Activated CD8-positive, alpha-beta memory T cell treated with anti-CD3 and anti-CD28 coated beads for 48 hours (primary cell): ENCODE measurements at places on chromosomes 7 and 10.
A peak's percentile ranks its signal among the peaks of the same experiment; 100 is the strongest.

DNA sequence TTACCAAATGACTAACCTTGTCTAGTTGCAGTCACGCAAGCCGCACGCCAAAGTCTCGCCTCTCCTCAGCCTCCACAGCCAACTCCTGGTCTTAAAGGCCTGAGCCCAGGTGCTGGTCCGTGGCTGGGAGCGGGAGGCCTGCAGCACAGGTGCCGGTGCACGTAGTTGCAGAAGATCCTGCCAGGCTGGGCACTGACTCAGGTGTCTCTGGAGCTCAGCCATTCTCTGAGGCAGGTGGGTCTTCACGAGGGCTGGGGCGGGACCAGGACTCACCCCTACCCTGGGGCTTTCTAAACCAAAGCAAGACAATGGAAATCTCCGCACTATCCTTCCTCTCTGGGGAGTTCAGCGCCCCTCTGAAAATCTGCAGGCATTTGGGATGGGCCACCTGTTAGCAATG is 216.4 kb downstream of the MLLT10 start:
- DNase-seq: no peak

GRCh38 chr7:119578116-119578515 is 694.9 kb upstream of the KCND2 start:
- no peak for DNase-seq

GRCh38 chr7:157568770-157569584 is 232.2 kb downstream of the DNAJB6 start:
- peak; percentile 12 for DNase-seq

DNA sequence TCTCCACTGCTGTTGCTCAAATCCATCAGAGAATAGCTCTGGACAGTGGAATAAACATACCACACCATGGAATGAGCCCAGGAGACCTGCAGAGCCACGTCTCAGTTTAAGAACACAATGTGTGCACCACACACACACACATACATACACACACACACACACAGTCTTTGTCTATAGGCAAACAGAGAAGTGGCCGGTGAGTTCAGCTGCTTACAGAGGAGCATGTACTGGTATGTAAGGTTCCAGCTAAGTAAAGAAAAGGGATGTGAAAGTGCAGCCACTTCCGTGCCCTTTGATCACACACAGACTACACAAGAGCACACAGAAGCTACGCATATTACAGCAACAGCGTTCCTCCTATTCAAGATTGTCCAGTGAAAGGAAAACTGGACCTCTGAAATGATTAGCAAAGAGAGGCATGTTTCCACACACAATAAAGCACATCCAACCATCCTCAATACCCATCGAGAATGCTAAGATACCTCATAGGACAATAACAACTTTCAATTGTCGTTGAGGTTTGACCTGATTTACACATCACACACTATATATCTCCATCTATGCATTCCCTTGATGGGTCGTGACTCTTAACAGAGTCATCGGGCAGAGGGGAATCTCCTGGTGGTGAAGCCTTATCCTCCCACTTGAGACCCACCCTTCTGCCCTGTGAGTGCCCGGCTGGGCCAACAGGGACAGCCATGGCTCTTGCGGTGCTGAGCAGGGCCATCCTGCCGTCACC is 23.6 kb downstream of the SLC35B4 start:
- DNase-seq: no peak

DNA sequence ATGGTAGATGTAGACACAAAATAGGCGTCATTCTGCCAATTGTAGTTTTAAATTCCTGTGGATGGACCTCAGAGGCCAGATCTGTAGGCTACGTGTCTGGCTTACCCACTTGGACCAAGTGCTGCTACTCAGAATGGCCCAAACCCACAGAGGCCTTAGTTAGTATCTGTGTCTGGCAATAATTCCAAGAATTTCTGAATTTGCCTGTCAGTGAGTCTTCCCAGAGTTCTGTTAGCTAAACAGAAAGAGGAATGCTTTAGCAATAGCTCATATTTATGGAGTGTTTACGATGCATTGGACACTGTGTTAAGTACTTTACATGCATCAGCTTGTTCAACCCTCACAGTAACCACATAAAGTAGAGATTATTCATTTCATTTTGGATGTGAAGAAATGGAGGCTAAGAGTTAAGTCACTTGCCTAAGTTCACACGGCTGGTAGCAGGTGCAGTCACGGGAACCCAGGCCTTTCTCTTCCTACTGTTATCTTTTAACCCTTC is 231.8 kb downstream of the PTEN start:
- DNase-seq: no peak

- no peak for DNase-seq
Measured at GRCh38 chr7:142892951-142893350, 7.4 kb upstream of the TRPV6 start.

GRCh38 chr10:48608279-48608681 is 3.4 kb upstream of the ARHGAP22 start:
- DNase-seq: no peak

- DNase-seq: no peak
Measured at GRCh38 chr10:4127518-4128315, 342.7 kb upstream of the KLF6 start.

GRCh38 chr7:115356139-115356746 is 434.3 kb downstream of the MDFIC start:
- DNase-seq: no peak

- no peak for DNase-seq
Measured at GRCh38 chr10:17684537-17684936, 40.6 kb downstream of the STAM start.

- DNase-seq: no peak
Measured at GRCh38 chr10:86688398-86688921, 20.1 kb downstream of the LDB3 start.

- DNase-seq: no peak
Measured at GRCh38 chr10:63504145-63504881, 16.9 kb upstream of the REEP3 start.

DNA sequence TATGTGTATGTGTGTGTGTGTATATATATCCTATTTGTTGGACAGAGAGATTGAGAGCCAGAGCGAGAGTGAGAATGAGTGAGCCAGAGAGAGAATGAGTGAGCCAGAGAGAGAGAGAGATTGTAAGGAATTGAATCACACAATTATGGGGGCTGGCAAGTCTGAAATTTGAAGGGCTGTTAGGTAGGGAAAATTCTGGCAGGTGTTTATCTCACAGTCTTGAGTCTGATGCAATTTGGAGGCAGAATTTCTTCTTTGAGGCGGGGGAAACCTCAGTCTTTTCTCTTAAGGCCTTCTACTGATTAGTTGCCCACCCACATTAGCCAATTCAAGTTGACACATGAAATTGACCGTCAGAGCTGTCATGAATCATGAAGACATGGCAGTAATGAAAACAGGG is 41.0 kb upstream of the WASL start:
- DNase-seq: no peak

DNA sequence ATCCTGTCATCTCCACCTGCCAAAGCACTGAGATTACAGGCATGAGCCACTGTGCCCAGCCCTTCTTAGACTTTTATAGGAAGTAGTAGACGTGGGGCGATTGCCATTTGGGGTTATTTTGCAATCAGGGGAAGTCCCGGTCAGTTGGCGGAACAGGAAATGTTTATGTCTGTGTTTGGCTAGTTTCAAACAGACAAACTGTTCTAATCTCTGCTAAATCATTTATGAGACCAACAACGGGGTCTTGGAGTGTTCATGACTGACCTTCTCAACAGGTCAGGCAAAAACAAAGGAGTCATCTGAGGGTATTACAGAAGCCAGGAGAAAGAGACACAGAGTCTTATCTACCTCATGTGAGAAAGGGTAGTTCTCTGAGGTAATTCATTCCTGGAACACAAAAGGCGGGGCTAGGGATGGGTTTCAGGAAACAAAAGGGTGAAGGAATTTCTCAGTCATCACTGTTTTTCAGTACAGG is 6.6 kb upstream of the TPK1 start:
- no peak for DNase-seq

DNA sequence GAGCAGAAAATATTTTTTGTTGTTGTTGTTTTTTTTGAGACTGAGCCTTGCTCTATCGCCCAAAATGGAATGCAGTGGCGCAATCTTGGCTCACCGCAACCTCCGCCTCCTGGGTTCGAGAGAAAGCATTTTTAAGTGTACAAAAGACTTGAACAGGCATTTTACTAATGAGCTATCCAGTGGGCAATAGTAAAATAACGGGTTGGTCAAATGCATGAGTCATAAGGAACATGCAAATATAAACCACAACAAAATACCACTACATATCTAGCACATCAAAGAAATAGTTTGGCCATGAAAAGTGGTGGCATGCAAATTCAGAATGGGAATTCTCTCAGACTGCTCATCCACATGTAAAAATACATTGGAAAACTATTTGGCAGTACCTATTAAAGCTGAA is 71.7 kb upstream of the TMEM106B start:
- DNase-seq: no peak

DNA sequence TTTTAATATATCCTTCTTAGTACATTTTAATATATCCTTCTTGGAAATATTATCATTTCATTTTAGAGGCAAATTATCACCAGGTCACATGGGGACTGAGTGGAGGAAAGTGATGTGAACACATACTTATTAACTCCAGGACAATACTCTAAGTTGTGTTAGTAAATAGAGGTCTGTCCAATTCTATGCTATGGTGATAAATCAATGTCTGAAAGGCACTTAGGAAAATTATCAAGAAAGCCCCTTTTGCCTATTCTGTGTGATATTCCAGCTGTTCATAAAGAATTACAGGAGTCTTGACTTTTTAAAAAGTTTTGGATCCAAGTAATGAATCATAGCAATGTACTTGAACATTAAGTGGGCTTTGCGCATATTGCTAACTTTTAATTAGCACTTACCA is 88.5 kb downstream of the THSD7A start:
- no peak for DNase-seq

- no peak for DNase-seq
Measured at GRCh38 chr7:149595541-149595940, 97.9 kb upstream of the ZNF746 start.

- DNase-seq: no peak
Measured at GRCh38 chr7:116455009-116455408, 44.5 kb upstream of the CAV2 start.

DNA sequence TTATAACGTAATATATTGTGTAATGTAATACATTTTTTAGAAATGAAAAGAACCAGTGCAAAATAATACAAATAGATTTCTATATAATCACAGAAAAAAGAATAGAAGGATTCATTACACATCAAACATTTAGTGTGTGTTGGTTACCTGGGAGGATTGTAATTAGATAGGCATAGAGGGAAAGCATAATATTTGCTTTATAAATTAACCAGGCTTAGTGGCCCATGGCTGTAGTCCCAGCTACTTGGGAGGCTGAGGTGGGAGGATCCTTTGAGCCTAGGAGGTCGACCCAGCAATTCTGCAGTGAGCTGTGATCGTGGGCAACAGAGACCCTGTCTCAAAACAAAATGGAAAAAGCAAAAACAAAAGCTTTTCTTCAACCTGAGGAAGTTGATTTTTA is 5.0 kb upstream of the CNOT4 start:
- DNase-seq: no peak

DNA sequence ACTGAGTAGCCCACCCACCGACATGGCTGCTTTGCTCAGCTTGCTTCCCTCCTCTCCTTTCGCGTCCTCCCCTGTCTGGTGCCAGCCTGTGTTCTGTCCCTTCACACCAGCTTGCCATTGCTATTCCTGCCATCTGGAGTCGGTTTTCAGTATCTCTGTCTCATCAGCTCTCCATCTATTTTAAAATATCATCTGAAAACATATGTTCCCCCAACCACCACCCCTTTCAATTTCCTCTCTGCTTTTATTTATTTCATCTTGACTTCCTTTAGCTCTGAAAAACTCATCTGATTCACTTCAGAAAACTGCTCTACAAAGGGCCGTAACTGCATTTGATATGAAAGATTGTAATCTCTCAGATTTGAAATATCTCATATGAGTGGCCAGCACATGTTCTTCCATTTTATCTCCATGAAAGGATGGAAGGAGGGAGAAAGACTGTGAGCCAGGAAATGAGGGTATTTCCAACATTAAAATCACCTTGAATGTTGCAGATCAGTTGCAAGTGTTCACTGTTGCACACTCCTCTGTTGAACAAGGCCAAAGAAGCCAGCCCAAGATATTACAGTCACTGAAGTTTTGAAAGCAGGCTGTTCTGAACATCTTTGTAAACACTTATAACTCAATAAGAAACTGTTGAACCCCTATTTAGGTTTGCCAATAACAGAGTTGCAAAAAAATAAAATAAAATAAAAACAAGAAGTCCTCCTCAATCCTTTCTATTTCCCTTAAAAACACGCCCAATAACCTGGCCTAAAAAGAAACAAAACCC is 202.4 kb upstream of the NEBL start:
- DNase-seq: no peak

DNA sequence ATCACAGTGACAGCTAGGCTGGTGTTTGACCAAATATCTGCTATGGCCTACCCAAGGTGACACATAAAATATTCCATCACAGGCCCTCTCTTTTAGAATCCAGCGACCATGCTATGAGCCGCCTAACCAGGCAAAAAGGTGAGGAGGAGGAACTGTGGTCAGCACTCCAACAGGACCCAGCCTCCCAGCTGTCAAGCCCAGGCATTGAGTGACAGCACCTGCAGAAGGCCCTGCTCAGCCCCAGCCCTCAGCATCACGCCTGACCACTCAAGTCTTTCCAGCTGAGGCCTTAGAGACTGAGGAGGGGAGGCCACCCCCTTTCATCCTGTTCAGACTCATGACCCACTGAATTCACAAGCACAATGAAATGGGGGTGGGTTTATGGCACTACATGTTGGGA is 43.0 kb downstream of the CXCL12 start:
- no peak for DNase-seq

- no peak for DNase-seq
Measured at GRCh38 chr7:92769394-92769699, 67.0 kb downstream of the CDK6 start.

- DNase-seq: no peak
Measured at GRCh38 chr7:128442356-128442755, 13.3 kb upstream of the HILPDA start.

DNA sequence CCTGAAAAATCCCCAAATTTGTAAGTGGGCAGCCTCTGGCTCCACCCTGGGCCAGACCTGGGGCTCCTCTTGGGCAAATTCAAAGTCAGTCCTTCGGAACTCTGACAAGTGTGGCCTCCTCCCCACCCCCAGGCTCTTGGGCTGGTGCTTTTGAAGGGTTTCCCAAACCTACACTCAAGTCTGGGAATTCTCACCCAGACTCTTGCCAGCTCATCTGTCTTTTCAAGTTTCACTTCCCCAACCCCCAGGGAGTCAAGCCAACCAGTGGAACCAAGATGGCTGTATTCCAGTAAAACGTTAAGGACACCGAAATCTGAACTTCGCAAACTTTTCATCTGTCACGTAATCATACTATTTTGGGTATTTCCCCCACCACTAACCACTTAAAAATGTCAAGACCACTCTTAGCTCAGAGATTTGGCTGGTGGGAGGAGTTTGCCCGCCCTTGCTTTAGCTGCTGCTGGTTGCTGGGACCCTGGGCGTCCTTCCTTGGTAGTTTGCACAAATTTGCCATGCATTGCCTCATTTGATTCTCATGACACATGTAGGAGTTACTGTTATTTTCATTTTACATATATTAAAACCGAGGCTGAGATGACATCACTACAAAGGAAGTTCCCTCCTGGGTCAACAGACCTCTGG is 1.7 kb upstream of the MYO1G start:
- DNase-seq: peak; percentile 68

- no peak for DNase-seq
Measured at GRCh38 chr10:78851647-78852046, 217.1 kb upstream of the ZMIZ1 start.

- DNase-seq: no peak
Measured at GRCh38 chr10:43409385-43410109, 561 bp upstream of the HNRNPF start.

GRCh38 chr7:151124481-151124880 is 38.2 kb downstream of the AGAP3 start:
- no peak for DNase-seq

GRCh38 chr7:142669074-142669654 is 80.1 kb upstream of the PRSS1 start:
- no peak for DNase-seq
